ENCODE measurements at places on chromosomes 6 and 20.

GRCh38 chr6:132675002-132675401 is 16.0 kb upstream of the TAAR1 start:
- DNase-seq: no peak

DNA sequence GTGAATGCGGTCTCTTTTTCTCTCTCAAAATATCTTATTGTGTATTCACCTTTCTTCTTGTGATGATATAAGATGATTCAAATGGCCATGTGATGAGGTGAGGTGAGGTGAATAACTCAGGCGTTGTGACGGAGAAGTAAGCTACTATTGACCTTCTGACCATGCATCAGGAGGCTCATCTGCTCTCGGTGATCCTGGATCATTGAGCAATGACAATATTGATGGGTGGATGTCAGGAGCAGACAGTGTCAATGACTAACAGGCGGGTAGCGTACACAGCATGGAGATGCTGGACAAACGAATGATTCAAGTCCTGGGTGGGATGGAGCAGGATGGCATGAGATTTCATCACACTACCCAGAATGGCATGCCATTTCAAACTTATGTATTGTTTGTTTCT is 119.6 kb downstream of the PXDC1 start:
- DNase-seq: no peak

DNA sequence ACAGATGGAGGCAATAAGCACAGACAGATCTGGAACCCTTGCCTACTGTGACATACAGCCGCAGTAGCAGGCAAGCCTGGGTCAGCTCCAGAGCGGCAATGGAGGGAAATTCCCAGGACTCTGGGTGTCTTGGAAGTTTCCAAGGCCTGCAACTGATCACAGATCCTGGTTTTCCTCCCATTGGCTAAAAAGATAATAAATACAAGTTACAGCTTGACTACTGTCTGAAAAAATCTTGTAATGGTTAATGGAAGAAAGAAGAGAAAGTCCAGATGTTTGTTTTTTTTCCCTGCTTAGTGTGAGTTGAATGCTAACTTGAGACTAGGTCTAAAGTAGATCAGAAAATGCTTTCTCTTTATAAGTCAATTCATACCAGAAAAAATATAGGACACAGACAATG is 307.6 kb downstream of the ALDH8A1 start:
- DNase-seq: no peak

DNA sequence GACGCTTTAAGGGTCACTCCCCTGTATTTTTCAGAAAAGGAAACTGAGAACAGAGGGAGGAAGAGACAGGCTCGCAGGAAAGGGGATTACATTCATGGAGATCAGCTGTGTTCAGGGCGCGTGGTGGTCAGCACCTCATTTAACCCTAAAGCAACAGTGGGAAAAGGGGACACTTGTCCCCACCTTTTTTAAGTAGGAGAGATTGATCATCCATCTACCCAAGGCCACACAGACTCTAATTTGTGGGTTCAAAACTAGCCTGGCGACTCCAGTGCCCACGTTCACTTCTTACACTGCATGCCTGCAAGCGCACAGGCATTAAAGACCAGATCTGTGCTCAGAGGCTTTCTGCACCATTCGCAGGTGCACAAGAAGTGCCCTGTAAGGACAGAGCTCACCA is 167.9 kb upstream of the SNX9 start:
- DNase-seq: no peak

DNA sequence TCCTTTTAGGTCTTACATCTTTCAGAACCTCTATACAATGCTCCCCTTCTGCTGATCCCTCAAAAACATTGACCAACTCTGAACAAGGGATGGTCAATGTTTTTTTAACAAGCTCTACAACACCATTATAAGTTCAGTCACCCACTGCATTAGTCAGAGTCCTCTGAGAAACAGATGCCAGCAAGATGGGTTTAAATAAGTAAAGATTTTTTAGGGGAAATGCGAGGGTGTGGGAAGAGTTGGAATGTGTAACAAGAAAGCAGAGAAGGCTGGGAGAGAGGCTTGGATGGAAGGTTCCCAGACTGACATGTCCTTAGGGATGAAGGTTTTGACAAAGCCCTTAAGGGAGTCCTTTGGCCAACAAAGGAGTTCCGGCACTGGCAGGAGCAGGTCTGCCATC is 478.3 kb downstream of the FRK start:
- no peak for DNase-seq

GRCh38 chr20:51223183-51223720 is 200.3 kb upstream of the KCNG1 start:
- DNase-seq: no peak

- no peak for DNase-seq
Observed at GRCh38 chr6:71268735-71269437, 19.7 kb upstream of the OGFRL1 start.

DNA sequence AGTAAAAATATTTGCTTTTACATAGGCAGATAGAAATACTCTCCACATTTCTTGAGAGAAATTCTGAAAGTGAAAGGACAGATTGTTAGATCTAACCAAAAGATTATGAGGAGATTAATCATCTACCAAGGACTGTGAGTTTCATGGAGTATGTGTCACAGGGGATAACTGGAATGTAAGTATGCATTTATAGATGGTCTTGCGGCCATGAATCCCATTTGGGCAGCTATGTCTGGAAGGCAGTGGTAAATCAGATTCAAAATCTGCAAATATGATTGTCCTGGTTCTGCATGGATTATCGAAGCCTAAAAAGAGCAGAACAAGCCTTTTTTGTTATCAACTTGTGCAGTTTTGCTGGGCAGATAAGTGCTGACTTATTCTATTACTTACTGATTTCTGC is 293.8 kb downstream of the RFPL4B start:
- no peak for DNase-seq

- no peak for DNase-seq
Observed at GRCh38 chr20:20138301-20139064, 86.2 kb downstream of the CFAP61 start.
